ENCODE measurements at places on chromosomes 5 and 9.

- no peak for DNase-seq
Observed at GRCh38 chr5:37212096-37212495, 37.1 kb downstream of the CPLANE1 start.

DNA sequence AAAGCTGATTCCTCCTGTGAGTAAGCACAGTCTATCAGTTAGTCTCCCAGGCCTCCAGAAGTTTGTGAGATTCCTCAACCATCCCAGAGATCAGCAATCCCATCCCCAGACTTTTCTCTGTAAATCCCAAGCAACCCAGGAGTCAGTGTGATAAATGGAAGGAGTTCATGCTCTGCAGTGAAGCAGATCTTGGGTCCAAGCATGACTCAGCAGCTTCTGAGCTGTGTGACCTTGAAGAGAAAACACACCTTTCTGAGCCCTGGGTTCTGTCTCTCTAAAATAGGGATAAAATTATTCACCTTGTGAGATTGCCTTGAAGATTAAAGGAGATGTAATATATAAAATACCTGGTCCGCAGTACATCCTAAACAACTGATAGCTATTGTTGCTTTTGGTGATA lies 318.7 kb downstream of the ASTN2 start:
- no peak for DNase-seq

DNA sequence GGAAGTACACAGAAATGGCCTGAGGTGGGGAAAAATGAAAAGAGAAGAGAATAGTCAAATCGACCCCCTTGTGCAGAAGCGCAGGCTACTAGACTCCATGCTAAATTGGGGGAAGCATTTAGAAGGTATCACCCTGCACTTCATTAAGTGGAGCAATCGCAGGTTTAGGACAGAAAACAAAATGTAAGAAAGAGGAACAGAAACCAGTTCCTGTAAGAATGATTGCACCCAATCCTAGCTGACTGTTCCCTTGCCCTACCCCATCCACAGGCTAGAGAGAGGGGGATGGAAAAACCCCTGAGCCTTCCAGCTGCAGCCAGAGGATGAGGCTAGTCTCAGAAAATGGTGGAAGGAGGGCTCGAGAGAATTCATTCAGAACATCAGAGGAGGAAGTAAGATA lies 23.9 kb upstream of the PPP1R2B start:
- DNase-seq, result no peak

GRCh38 chr5:148626081-148626613 lies 28.2 kb downstream of the HTR4 start:
- no peak for DNase-seq

DNA sequence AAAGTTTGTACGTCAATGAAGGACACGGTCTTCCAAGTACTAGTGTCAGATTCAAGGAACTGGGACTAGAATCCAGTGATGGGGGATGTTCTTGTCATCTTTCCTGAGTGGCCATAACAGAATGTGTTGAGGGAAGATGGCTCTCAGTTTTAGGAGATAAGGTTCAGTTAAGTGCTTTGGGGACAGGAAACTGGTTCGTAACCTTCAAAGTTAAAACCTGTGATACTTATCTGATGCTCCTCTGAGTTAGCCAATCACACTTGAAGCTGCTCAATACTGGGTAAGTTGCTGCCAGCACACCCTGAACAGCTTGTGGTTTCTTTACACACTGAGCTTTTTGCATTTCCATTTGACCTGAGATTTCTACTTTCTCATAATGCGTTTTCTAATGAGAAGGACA lies 64.4 kb downstream of the PIK3R1 start:
- no peak for DNase-seq
